M059J (cell line): ENCODE measurements at places on chromosomes 11 and 22. TPM values are rescaled to one million over a fixed set of nuclear protein-coding genes. Genes with fewer than 3 reads are reported as not detected.

DNA sequence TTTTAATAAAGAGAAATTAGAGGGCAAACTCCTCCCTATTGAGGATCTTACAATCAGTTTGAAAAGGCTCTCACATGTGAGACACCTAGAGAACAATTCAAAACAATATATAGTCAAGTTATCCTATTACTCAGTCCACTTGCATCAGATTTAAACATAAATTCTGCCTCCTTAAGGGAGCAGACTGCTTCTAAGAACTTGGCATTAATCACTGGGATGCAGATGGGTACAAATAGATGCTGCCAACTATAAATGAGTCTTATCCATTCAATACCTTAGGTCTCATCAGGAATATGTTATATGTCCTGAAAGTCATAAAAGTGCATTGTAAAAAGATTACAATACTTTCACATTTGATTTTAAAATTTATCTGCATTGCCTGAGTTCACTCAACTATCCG is 269.3 kb upstream of the KIRREL3 start:
- no peak for DNase-seq

DNA sequence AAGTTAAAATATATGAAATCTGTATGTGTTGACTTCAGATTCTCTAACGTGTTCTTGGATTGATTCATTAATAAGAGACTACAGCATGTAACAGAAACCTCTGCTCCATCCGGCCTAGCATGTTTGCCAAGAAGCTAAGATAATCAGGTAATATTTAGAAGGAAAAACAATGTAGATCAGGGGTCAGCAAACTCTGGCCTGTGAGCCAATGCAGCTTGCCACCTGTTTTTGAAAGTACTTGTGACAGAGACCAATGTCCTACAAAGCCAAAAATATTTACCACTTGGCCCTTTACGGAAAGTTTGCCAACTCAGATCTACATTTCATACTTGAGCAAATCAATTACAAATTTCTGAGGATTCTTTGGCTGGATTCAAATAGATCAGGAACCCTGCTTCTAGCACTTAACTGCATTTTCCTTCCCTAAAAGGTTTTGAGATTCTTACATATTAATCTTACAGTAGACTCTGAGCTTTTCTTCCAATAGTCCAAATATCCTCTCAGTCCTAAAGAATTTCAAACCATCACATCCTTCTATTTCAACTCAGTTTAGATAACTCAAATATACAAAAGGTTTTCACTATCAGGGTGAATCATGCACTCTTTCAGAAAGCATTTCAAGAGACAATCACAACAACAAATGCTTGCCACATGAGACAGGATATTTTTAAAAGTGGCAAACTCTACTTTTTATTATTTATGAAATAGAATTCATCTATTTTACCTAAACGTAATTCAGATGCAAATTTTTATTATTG is 29.5 kb downstream of the APOL5 start:
- DNase-seq, result no peak

GRCh38 chr11:108241330-108242037 is 18.6 kb downstream of the ATM start:
- DNase-seq, result no peak

- DNase-seq, result no peak
Observed at GRCh38 chr11:74682731-74683278, 48.4 kb downstream of the CHRDL2 start.

DNA sequence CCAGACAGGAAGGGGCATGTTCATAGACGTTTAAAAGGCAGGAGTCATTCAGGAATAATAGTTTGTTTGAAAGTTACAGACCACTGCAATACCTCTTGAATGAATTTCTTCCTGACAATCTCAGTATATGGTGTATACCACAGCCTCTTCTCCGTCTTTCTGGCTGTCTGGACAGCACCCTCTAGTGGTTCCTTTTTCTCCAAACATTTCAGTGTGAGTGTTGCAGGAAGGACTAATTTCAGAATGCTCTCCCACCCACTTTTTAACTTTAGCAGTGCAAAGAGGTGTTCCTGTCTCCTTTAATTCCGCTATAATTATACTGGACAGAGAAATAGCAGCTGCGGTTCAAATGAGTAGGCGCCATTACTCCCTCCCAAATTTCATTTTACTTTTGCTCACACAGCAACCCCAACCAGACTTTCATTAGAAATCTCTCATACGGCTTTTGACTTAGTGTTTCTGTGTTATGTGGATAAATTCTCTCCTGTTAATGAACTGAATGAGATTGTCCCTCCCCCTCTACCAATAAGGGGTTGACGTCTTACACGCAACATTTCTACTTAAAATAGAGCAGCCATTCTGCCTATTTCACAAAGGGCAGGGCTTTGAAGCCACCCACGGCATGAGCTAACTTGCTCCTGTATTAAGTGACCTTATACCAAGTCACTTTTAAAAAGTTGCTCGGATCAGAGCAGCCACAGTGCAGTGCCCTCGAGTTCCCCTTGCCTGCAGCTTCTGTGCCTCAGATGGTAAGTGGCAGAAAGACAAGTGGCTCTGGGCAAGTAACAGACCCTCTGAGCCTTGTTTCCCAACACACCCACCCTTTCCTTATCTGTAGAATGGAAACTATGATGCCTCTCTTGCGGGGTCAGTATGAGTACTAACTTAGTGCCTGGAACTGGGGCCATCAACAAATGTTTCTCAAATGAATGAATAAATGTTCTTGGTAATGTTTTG is 368.6 kb downstream of the OPCML start:
- DNase-seq, result peak; percentile 42

DNA sequence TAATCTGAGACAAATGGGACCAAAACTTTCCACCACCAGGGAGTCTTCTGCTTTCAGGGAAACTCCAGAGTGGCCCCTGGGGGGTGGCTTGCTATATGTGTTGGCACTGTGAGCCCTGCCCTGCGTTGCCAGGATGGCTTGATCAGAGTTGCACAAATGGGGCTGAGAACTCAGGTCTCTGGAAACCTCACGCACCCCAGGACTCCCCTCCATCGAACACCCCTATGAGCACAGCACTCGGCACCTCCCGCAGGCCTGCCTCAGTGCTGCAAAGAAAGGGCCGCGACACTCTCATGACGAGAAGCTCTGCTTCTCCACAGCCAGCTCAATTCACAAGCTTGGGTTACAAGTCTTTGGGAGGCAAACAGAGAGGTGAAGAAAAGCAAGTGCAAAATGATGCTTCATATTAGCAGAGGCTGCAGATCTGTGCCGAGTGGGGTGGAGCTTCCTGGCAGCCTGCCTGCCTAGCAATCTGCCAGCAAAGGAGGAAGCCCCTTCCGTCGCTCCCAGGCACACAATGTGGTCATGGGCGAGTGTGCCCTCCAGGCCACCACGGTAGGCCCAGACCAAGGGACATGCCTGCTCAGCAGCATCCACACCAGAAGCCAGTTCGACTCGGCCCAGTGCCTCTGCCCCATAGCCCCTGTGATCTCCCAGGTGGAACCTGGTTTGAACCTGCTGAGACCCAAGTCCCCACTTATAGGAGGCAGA is 55.7 kb downstream of the MYH9 start:
- DNase-seq, result peak; percentile 82

The ANO9 gene
- total RNA-seq, result 0.20 TPM in 1 of 2 replicates, not detected in the other

The DEPDC7 gene
- total RNA-seq, result 36.3 and 39.6 TPM in 2 replicates

The ANO5 gene
- 0.02 TPM in 1 of 2 replicates, not detected in the other for total RNA-seq

The DRD4 gene
- not detected in 2 replicates for total RNA-seq

The NLRP14 gene
- not detected in 2 replicates for total RNA-seq

The RFPL3 gene
- not detected in 2 replicates for total RNA-seq

The AKIP1 gene
- 66.6 and 70.5 TPM in 2 replicates for total RNA-seq

The TMEM121B gene
- total RNA-seq, result 0.07 TPM in 1 of 2 replicates, not detected in the other

The MS4A4A gene
- 33.0 and 50.9 TPM in 2 replicates for total RNA-seq
